ENCODE measurements at places on chromosomes 12 and 14.

GRCh38 chr12:60169904-60170303 lies 574.1 kb downstream of the SLC16A7 start:
- no peak for DNase-seq

DNA sequence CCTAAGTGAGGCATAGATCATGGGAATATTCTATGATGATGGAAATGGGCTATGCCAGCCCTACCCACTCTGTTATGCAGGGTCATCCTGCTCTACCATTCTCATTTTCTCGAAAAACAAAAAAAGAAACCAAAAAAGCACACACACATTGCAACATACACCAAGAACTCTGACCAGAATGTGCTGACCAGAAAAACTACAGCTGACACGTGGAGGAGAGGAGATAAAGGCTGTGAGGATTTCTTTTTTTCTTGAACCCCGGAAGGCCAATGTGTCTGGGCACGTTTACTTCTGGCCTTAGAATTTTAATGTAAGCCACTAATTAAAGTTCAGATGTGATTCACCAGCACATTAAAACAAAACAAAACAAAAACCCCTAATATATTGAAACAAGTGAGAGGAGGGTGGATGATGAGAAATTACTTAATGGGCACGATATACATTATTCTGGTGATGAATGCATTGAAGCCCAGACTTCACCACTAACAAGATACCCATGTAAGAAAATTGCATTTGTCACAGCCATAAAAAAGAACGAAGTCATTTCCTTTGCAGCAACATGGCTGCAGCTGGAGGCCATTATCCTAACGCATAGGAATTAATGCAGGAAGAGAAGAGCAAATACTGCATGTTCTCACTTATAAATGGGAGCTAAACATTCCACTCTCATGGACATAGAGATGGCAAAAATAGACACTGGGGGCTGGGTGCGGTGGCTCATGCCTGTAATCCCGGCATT lies 66.3 kb upstream of the PLEKHG3 start:
- no peak for DNase-seq

GRCh38 chr14:73254247-73255004 lies 17.1 kb downstream of the PAPLN start:
- no peak for DNase-seq

- DNase-seq = no peak
Measured at GRCh38 chr12:104624529-104624928, 167.8 kb downstream of the CHST11 start.
